Hepatic stellate cell (primary cell): ENCODE measurements at places on chromosomes 6 and 20.

- no peak for DNase-seq
These were observed 29.4 kb downstream of the ABHD12 start for GRCh38 chr20:25361287-25361683.

GRCh38 chr6:143505111-143505510 lies 6.4 kb downstream of the FUCA2 start:
- no peak for DNase-seq

DNA sequence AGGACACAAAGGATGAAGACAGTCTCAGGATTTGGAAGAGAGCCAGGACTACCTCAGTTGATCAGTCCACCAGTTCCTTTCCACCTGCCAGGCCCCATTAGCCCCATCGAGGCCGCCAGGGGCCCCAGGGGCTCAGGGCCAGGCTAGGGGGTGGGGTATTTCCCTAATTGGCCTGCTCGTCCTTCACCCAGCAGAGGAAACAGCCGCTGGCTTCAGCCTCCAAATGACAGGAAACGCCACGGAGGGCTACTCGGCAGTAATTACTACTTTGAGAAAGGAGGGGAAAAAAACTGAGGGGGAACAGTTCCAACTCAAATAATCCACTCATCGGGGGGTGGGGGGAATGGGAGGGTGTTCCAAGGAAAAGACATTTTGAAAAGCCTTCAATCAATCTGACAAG lies 42.7 kb downstream of the MAFB start:
- no peak for DNase-seq

DNA sequence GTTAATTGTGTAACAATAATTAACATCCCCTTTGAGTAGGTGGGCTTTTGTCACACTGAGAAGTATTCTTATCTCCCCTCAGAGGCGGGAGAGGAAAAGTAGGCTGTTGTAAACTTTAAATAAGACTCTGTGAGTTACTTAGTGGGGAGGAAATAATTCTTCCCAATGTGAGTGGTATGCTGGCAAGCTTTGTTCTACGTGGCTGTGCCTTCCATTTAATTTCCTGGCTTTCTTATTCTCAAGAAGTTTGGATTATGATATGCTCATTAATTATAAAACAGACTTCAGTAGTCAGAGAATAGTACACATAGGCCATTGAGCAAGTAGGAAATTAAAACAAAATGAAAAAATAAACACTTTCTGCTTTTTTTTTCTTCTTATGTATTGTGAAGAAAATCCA lies 19.1 kb downstream of the ADGRB3 start:
- DNase-seq, result no peak
